Lung microvascular endothelial cell (primary cell): ENCODE measurements at places on chromosomes 7 and 10.

- no peak for DNase-seq
Measured at GRCh38 chr7:91330191-91330808, 66.1 kb downstream of the FZD1 start.

DNA sequence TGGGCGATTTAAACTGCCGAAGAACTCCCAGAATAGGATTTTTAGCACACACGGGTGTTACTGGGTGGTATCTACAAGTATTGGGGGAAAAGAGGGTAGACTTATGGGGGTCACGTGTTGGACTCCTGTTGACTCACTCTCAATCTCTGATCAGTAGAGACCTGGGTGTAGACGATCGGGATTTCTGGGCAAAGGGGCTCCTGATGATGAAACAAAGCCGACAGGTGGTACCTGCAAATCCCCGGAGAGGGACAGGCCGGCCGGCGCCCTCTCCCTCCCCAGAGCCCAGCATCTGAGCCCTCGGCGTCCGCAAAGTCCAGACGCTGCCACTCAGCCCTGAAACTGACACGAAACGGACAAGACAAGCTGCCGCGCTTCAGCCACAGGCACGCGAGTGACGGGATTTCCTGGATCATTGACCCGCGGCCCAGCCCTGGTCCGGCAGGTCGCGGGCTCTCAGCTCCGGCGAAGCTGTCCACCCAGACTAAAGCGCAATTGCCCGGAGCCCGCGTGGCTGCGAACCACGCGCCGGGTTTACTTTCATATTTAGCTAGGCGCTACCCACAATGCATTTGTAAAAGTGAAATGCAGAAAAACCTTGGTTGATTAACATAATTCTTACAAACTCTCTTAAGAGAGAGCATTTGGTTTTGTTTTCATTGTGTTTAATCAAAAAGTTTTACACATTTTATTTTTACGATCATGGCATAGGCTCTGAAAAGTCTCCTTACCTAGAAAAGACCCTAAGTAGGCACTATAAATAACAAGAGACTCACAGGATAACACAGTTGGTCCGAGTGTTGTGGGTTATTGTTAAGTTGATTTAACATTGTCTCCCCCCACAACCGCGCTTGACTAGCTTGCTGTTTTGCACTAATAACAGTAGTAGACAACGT, 56.9 kb upstream of the EZH2 start:
- DNase-seq: peak; percentile 82

DNA sequence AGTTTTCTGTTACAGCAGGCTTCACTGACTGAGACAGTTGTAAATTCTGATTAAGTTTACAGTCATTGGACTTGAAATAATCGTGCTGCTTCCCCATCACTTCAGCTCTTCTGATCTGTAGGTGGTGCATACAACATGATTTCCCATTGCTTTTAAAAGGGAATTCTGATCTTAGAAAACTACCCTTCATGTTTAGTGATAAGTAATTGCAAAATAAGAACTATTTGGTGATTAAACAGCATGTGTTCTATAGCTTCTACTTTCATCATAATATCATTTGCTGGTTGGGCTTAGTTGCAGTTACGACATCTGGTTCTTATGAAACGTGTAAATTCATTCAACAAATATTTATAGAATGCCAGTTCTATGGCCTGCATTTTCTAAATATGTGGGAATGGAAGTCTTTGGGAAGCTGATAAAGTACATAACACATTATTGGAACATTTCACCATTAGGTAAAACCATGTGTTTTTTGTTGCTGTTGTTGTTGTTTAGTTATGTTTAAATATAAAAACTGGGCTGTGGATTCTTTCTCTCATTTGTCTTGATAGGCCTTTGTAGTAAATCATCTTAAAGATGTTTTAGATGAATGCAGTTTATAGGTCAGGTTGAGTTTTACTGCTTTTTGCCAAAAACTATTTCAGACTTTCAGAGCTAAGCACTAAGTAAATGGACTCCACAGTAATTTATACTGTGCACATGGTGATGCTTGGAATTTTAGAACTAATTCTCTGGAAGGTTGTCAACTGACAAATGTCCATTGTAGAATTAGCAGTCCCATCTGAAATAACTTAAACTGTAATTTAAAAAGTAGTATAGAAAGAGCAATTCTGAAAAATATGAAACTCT, 13.1 kb downstream of the GNAI1 start:
- DNase-seq: no peak

- no peak for DNase-seq
Measured at GRCh38 chr7:91596287-91596686, 284.2 kb downstream of the MTERF1 start.
